Fibroblast of villous mesenchyme (primary cell): ENCODE measurements at places on chromosomes 12 and 14. TPM values are rescaled to one million over a fixed set of nuclear protein-coding genes. Genes with fewer than 3 reads are reported as not detected.

Gene SLC38A2
- 914 and 1,547 TPM in 2 replicates for total RNA-seq

Gene LRRK2
- total RNA-seq = 1.3 and 1.6 TPM in 2 replicates

Gene PDZRN4
- not detected in 2 replicates for total RNA-seq

Gene SMIM41
- 0.32 and 0.43 TPM in 2 replicates for total RNA-seq

Gene RAB5B
- total RNA-seq = 70.9 and 111 TPM in 2 replicates

Gene SERPINA9
- not detected in 2 replicates for total RNA-seq

Gene PLEK2
- total RNA-seq = 2.2 and 4.5 TPM in 2 replicates

Gene A2M
- total RNA-seq = 14.7 and 20.9 TPM in 2 replicates

Gene SYCP3
- total RNA-seq = under 0.01 and 0.32 TPM in 2 replicates

Gene GDF3
- total RNA-seq = not detected in 2 replicates

Gene PTHLH
- total RNA-seq = 1.3 and 1.6 TPM in 2 replicates
